ENCODE measurements at places on chromosomes 2 and 18.
A peak's percentile ranks its signal among the peaks of the same experiment; 100 is the strongest.

- no peak for DNase-seq
Measured at GRCh38 chr2:151025816-151026215, 235.8 kb downstream of the RBM43 start.

- no peak for DNase-seq
Measured at GRCh38 chr2:232524771-232525170, 1.2 kb upstream of the CHRND start.

DNA sequence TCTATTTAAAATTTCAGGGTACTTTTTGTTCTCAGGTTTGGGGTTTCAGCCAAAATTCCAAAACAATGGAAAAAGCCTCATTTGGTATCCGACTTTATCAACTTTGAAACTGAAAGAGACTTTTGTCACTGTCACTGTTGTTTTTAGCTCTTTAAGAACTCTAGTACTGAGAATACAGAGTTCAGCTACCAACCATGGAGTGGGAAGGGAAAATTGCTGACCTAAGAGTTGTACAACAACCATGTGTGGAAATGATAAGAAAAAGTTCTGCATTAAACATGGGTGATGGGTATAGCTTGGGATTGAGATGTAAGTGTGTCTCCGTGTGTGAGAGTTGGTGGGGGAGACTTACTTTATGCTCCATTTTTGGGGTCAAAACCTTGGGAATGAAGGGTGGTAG is 206.6 kb upstream of the LRATD1 start:
- no peak for DNase-seq

- DNase-seq: peak; percentile 90
Measured at GRCh38 chr2:96637385-96638143, 548 bp downstream of the KANSL3 start.

- DNase-seq: no peak
Measured at GRCh38 chr18:24831871-24832665, 371.6 kb downstream of the HRH4 start.

DNA sequence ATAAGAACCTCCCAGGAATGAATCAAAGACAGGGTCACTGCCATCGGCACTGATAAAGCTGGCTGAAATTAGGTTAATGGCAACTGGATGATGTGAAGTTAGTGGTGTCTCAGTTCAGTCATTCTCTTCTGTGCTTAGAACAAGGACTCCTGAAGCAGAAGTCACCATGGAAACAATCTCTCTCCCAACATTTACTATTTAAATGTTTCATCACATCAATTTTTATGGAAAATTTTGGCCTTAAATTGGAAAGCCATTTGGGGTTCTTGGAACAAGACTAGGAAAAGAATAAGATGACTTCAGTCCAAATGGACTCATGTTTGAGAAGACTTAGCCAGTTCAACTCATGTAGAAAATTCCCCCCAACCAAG is 15.5 kb upstream of the ARL5A start:
- DNase-seq: no peak

DNA sequence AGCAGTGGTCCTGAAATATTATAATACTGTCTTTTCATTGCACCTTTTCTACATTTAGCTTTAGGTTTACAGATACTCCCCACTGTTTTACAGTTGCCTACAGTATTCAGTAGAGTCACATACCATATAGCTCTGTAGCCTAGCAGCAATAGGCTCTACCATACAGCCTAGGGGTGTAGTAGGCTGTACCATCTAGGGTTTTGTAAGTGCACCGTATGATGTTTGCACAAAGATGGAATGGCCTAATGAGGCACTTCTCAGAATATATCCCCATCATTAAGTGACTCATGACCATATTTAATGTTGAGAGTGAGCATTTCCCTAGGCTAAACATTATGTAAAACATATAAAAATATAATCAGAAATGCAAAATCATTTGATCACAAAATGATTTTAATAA is 511.3 kb upstream of the RAB12 start:
- DNase-seq: no peak

DNA sequence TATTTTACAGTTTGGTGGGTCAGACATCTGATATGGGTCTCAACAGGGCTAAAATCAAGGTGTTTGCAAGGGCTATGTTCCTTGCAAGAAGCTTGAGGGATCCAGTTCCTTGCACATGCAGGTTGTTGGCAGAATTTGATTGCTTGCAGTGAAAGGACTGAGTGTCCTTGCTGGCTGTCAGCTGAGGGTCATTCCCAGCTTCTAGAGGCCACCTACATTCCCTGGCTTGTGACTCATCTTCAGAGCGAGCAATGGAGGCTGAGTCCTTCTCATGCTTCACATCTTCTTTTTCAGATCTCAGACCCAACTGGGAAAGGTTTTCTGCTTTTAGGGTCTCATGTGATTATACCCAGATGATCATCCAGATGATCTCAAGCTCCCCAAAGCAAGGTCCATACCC is 12.4 kb downstream of the MEX3C start:
- no peak for DNase-seq

DNA sequence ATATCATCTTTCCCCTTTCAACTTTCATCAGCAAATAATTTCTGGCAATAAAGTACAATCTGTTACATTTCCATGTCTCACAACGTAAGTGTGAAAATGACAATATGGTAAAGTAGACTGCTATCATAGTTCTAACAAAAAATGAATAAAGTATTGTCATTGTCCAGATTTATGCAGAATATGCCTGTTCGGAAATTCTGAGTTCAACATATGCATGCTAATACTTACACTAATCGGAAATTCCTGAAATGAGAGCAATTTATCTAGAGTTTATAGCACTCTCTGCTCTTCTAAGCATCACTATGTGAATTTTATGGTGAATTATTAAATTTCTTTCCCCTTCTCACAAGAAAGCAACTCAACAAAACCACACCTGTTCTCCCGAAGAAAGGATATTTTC is 8.1 kb downstream of the CWC22 start:
- no peak for DNase-seq

GRCh38 chr2:178479275-178479616 is 846 bp upstream of the FKBP7 start:
- peak; percentile 38 for DNase-seq

GRCh38 chr2:12587729-12588522 is 128.8 kb upstream of the TRIB2 start:
- DNase-seq: no peak

DNA sequence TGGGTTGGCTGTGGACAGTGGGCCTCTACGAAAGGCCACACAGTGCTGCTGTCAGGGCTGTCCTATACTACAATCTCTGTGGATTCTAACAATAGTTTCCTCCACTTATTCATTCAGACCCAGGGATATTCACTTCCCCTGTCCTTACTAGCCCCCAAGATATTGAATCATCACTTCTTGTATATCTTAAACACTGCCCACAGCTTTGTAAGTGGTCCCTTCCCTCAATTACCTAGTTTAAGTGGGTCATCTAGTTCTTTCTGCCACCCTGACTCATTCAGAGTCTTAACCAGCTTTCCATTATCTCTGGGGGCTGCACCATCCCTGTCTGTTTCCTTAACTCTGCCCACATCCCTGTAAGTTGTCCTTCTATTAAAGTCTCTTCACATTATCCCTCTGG is 69.2 kb downstream of the CD28 start:
- DNase-seq: no peak

DNA sequence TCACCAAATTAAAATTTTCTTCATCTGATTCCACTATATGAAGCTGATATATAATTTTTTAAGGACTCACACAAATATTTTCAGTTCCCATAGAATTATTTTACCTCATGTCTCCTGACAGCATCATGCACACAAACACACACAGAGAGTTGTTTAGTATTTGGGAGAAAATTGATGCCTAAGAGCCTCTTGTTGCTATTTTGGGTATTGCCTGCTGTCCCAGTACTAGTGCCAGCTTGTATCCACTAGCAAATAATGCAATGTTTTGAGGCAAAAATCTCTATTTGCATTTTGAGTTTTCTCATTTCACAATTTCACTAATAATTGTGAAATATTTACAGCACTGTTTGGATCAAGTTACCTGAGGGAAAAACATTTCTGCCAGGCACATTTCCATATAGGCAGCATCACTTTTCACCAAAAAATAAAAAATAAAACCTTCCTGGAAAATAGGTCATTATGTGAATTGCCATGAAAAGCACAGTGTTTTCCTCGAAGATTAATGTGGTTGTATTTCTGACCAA is 328.2 kb downstream of the KCNJ3 start:
- DNase-seq: no peak

DNA sequence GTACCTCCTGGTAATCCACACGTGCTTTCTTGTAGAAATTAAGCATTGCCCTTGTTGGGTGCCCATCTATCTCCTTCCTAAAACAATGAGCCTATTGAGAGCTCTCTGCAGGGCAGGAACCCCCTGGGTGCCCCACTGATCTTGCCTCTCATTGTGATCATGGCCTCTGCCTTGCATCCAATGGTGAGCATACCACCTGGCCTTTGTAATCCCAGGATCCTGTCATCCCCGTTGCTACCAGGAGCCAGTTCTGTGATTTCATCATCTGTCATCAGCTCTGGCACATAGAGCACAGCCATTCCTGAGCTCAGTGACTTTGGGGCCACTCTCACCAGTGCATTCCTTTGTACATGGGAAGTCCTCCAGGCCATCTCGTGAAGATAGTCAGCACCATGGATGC is 381.0 kb upstream of the ID2 start:
- no peak for DNase-seq

GRCh38 chr2:165192729-165193128 is 11.1 kb downstream of the SCN3A start:
- DNase-seq: no peak

DNA sequence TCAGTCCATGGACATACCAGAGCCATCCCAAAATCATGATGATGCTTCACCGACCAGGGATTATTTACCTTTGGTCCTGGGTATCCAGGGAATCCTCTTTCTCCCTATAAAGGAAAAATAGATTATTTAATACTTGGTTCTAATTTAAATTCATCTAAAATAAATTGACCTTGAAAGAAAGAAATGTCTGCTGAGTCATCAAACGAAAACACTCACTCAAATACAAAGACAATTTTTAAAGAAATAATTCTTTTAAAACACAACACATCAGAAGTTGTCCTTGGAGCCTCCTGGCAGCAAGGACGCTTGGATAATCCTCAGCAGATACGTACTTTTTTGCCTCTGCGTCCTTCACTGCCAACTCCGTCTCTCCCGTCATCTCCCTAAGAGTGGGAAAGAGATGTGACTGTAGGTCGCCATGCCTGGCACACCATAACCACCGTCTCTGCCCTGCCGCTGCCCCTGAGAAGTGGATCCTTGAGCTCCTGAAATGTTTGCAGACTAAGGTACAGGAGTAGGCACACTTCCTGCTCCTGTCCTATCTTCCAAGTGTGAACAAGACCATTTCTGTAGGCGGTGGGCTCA is 65.6 kb downstream of the COL6A3 start:
- DNase-seq: no peak

DNA sequence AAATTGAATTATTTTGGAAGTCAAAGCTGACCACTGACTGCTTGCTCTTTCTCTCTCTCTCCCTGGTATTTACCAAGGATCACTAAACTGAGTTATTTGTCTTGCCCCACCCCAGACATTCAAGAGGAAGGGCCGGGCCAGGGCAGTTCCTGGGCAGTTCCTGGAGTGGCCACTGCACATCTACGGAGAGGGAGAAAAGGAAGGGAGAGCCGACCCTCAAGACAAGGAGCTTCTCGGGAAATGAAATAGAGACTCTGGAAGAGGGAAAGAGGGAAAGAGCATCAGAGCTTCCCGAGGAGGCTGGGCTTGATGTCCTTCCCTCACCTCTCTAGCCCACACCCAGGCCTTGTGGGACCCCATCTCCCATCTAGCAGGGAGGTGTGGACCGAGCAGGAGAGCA is 83.1 kb downstream of the SEPTIN10 start:
- DNase-seq: no peak

DNA sequence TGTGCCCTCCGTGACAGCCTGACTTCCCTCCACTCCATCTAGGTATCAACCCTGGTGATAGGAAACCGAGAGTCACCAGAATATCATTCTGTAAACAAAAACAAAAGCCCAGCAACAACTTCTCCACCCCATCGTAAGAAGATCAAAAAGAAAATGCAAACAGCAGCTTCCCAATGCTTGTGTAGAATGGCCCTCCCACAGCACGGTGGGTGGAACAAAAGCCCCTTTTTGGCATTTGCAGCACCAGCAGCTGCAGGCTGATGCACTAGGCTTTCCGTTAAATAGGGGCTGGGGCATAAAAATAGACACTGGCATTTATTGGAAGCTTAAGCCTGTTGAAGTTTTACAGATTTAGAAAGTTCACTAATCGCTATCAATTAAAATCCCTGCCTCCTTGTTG is 513.0 kb downstream of the GALR1 start:
- no peak for DNase-seq

DNA sequence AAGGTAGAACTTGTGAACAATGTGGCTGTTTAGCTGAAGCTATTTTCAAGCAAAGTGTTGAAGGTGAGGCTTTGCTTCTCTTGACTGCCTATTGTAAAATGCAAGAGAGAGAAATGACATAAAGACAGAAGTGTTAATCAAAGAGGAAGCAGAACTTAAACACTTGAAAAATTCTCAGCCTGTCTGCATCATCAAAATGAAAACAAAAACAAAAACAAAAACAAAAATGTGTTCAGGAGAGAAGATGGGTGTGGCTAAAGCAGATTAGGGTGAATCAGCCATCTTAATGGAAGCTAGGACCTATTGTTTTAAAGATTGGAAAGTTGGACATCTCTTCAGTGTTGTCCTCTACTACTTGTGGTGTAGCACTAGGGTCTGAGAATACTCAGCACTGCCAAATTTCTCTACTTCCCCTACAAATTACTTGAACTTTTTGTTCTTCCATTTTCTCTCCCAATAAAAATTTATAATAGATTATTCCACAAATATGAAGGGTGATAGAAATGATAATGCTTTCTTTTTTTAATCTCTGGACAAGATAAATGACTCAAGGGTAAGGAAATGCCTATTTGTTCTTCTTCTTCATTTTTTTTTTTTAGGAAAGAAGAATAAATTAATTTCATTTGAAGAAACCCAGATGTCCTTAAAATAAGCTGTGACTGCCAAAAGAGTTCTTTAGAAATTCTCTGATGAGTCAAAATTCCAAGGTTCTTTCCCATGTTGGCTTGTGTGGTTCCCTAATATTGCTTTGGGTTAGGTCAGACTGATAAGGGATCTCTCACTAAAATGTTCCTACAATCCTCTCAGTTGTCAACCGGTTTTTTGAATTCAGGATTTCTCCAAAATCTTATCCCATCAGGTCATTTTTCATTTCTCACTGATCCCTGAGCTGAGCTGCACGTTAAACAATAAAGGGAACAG is 571.2 kb upstream of the ZEB2 start:
- no peak for DNase-seq

DNA sequence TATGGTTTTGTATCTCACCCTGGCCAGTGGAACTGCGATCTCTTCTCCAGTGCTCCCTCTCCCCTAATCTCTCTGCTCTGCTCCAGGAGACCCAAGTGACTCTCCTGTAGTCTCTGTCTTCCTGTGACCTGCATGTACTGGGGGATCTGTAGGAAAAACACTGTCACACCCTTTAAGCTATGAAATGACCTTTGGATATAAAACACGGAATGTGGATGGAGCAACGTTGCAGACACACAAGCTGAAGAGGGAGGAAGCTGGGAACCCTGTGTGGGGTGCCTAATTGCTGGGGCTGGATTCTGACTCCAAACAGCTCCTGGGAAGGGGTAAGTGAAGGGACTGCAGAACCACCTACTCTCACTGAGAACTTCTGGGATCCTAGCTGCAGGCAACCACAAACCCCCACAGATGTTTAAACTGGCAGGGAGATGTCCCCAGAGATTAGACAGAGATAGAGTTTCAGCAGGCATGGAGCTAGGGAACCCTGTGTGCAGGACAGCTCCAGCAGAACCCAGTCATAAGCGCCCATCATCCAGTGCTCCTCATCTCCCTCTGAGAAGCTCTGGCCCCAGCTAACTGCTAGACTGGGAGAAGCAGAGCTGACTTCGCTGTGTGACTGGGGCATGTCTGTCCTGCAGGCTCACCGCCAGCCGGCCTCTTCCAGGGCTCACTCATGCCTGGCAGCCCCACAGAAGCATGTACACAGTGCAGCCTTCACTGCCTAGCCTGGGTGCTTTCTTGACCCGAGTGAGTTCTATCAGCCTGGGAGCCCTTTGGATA is 482.7 kb upstream of the SETBP1 start:
- no peak for DNase-seq

All from erythroblast (primary cell).